T-helper 17 cell (primary cell): ENCODE measurements at places on chromosomes 1 and 21. TPM values are rescaled to one million over a fixed set of nuclear protein-coding genes. Genes with fewer than 3 reads are reported as not detected.

DNA sequence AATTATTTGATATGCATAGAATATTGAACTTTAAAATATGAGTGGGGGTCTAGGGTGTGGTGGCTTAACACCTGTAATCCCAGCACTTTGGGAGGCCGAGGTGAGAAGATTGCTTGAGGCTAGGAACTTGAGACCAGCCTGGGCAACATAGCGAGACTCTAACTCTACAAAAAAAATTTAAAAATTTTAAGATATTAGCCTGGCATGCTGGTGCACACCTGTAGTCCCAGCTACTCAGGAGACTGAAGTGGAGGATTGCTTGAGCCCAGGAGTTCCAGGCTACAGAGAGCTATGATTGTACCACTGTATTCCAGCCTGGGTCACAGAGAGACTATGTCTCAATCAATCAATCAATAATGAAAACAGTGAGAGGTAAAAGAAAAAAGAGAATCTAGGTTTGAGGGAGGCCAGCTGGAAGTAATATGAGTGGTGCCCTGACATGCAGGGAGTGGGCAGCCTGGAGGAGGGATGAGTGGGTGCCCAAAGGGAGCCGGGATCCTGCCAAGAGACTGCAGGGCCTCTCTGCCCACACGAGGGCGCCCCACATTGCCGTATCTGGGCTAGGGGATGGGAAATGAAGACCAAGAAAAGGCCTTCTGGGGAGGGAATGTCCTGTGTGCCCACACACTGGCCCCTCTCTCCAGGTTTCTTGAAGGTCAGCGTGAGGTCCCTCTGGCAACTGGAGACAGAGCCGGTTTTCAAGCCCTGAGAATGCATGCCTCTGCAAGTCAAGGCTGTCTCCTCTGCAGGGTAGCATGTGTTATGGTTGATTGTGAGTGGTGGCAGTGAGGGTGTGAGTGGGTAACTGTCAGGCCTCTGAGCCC, 93.9 kb upstream of the PPM1J start:
- H3K4me3 ChIP-seq = no peak overlapping the region
- peaks cover 50% of the 10 kb centered on the region for H3K27me3 ChIP-seq
- H3K4me1 ChIP-seq = peaks cover 22% of the 10 kb centered on the region

DNA sequence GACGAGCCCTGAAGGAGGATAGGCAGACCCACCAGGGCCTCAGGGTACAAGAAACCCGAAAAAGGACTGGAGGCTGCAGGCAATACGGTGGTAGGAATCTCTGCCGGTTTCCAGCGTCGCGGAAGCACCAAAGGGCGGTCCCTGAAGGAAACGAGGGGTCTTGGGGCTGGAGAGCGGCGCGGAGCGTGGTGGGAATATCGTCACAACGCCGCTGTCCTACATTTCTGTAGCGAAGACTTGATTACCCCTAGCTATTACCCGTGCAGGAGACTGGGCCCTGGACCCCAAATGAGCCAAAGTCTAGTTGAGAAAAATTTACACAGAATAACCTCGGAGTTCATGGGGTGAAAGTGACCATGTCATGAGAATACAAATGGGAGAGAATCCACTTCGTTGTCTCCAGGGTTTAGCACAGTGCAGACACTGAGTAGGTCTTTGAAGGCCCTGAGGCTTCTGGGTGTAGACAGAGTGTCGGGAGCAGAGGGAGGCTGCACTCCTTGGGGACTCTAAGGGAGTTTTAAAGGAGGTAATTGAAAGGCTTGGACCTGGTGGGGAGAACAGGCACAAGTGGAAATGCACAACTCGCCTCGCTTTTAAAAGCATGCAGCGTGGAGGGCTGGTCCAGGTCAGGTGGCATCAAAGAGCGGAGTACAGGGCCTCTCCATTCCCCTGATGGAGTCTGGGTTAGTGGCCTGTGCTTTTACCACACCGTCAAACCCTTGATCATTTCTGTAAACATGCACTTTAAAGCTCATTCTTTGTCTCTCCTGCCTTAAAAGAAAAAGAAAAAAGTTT, 1.5 kb downstream of the ATP1A1 start:
- DNase-seq = no peak
- no peaks in the 10 kb centered on the region for H3K27me3 ChIP-seq
- peak overlapping the region; percentile 96 for H3K4me3 ChIP-seq
- peak overlapping the region; percentile 97 for H3K27ac ChIP-seq

The CFHR5 gene
- not detected for total RNA-seq

DNA sequence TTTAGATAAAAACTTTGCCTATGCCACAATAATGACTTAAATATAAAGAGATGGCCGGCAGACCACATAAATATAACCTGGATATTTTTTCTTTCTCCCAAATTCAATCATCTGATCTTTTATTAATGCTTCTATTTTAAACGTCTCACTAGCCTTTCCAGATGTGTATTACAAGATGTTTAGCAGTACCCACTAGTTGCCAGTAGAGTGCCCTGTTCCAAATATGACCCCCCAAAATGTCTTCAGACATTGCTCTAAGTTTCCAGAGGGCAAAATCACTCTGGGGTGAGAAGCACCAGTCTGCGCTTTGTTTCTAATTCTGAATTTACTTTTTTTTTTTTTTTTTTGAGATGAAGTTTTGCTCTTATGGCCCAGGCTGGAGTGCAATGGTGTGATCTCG, 268.1 kb downstream of the GRIK1 start:
- no peaks in the 10 kb centered on the region for H3K4me1 ChIP-seq
- H3K4me3 ChIP-seq = no peak overlapping the region
- no peak for DNase-seq
- no peak overlapping the region for H3K27ac ChIP-seq
- H3K27me3 ChIP-seq = peaks cover 14% of the 10 kb centered on the region

GRCh38 chr1:81023187-81023724, 777.5 kb upstream of the ADGRL2 start:
- H3K27ac ChIP-seq = no peak overlapping the region
- no peaks in the 10 kb centered on the region for H3K27me3 ChIP-seq
- H3K36me3 ChIP-seq = no peaks in the 10 kb centered on the region
- no peak for DNase-seq

GRCh38 chr1:219659005-219659600, 46.2 kb upstream of the ZC3H11B start:
- H3K27ac ChIP-seq = no peak overlapping the region
- peaks cover 4% of the 10 kb centered on the region for H3K4me1 ChIP-seq
- no peak overlapping the region for H3K4me3 ChIP-seq
- peaks cover 30% of the 10 kb centered on the region for H3K27me3 ChIP-seq
- H3K36me3 ChIP-seq = no peaks in the 10 kb centered on the region
- DNase-seq = no peak

DNA sequence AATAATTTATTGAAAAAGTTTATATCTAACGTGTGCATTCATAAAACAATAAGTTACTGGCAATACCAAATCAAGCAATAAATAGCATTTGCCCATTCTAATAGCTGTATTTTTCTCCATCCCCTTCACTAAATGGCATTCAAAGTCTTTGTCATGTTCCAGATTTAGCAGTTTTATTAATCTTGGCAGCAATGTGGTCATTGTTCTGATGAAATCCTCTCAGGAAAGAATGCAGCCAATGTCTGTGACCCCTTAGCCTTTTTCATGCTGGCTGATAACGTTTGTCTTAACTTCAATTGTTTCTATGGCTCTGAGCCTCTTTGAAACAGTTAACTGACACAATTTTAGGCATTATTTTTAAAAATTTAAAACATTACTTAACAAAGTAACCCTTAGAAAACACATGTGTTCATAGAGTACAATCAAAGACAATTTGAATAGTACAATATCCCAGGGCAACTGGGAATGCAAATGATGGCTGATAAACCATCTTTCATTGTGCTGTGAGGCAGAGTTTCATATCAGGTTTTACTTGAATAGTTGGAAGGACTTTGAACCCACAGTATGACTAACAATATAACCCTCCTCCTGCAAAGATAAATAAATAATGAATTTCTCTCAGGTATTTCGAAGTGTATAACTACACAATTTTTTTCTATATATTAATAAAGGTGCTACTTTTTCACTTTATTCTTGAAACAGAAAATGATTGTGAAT, 217.5 kb downstream of the LRRIQ3 start:
- H3K36me3 ChIP-seq = no peaks in the 10 kb centered on the region
- H3K4me1 ChIP-seq = no peaks in the 10 kb centered on the region
- H3K27me3 ChIP-seq = no peaks in the 10 kb centered on the region

GRCh38 chr1:204377800-204378668, 18.3 kb upstream of the PLEKHA6 start:
- H3K36me3 ChIP-seq = no peaks in the 10 kb centered on the region
- H3K4me3 ChIP-seq = peak overlapping the region; percentile 95
- H3K27ac ChIP-seq = peak overlapping the region; percentile 84
